ENCODE measurements at places on chromosomes 6 and 20.

DNA sequence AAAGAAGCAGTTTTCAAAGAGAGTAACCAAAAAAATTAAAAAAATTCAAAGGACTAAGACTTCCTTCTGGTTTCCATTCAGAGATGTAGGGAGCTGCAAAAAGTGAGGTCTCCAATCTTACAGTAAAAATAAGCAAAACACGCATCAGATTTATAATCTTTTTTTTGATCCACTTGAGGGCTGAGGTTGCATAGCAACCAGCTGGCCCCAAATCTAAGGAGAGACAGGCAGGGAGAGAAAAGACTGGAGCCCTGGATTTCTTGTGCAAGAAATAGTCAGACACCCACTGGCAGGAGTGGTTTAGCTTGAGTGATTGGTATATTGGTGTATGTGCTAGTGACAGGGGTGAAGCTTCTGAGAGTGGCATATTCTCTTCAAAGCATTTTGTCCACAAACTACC, 135.9 kb upstream of the FUT9 start:
- DNase-seq = no peak

DNA sequence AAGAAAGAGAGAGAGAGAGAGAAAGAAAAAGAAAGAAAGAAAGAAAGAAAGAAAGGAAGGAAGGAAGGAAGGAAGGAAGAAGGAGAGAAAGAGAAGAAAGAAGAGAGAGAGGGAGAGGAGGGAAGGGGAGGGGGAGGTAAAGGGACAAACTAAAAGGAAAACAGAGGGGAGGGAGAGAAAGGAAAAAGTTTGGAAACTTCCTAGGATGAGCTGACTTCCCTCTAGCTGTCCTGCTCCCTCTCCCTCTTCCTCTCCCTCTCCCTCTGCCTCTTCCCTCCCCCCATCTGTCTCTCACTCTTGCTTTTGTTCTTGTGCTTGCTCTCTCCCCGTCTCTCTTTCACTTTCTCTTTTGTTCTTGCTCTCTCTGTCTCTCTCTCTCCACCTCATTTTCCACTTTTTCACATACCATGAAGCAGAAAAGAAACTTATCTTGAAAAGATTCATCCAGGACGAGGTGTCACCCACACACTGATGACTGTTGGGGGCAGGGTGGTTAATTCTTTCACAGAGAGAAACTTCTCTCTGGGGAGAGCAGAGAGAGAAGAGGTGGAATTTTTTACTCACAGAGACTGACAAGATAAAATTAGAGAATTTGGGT, 56.4 kb upstream of the DUSP22 start:
- peak; percentile 37 for DNase-seq

- no peak for DNase-seq
These were observed 133.4 kb downstream of the MYB start for GRCh38 chr6:135314543-135314942.

- no peak for DNase-seq
These were observed 15.9 kb downstream of the GPR31 start for GRCh38 chr6:167141667-167142432.
